A549 (cell line): ENCODE measurements at places on chromosomes 4 and X.

DNA sequence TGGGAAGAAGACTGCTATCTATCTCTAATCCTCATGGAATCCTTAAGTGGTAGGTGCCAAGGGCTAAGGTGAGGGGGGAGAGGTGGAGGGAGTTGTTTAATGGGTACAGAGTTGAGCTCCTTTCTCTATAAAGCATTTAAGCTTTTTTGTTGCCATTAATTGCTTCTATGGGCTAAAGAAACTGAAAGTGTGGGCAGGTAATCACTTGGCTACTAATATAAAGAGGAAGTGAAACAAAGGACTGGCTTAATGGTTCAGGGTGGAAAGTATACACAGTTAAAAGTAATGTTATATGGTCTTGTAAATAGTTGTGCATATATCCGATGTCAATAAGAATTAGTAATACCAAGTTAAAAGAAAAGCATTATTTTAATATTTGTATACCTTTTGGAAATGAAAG is 83.9 kb downstream of the POLA1 start:
- DNase-seq = no peak

GRCh38 chrX:85001344-85001743 is 2.3 kb upstream of the APOOL start:
- DNase-seq = no peak

- no peak for DNase-seq
Measured at GRCh38 chr4:13329340-13329850, 154.7 kb downstream of the RAB28 start.

DNA sequence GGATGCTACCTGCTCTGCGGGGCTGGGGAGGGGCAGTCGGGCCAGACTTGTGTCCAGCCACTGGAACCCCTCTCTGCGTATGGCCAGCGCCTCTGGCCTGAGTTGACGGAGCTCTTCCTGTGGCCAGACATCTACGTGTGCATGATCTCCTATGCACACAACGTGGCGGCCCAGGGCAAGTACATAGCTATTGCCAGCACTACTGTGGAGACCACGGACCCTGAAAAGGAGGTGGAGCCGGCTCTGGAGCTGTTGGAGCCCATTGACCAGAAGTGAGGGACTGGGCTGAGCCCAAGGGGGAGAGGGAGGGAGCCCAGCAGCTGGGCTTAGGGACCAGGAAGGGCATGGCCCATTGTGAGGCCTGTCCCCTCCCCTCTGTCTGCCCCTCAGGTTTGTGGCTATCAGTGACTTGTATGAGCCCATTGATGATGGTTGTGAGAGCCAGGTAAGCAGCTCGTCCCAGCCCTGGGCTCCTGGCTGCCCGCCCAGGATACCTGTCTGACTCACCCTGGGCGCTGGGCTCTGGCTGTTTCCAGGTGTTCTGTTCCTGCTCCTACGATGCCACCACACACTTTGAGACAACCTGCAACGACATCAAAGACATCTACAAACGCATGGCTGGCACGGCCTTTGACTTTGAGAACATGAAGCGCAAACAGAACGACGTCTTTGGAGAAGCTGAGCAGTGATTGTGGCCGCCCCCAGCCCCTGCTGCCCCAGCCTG is 1.8 kb upstream of the FAM50A start:
- DNase-seq = no peak
